Activated CD4-positive, alpha-beta T cell treated with anti-CD3 and anti-CD28 coated beads for 4 hours (primary cell): ENCODE measurements at places on chromosomes 7 and 10.

GRCh38 chr10:35063837-35064454 is 26.2 kb downstream of the CUL2 start:
- no peak for DNase-seq

GRCh38 chr10:66862687-66863258 is 63.1 kb upstream of the LRRTM3 start:
- DNase-seq: no peak

GRCh38 chr10:133185421-133185820 is 25.4 kb downstream of the KNDC1 start:
- DNase-seq: no peak

- DNase-seq: no peak
Measured at GRCh38 chr7:85343484-85343883, 156.6 kb upstream of the SEMA3D start.

GRCh38 chr10:106175760-106176377 is 988.6 kb downstream of the SORCS1 start:
- no peak for DNase-seq

GRCh38 chr10:75018251-75018650 is 93.2 kb upstream of the SAMD8 start:
- no peak for DNase-seq

- DNase-seq: no peak
Measured at GRCh38 chr10:100103581-100103980, 21.9 kb upstream of the CPN1 start.
